ENCODE measurements at places on chromosomes 12 and 14.

DNA sequence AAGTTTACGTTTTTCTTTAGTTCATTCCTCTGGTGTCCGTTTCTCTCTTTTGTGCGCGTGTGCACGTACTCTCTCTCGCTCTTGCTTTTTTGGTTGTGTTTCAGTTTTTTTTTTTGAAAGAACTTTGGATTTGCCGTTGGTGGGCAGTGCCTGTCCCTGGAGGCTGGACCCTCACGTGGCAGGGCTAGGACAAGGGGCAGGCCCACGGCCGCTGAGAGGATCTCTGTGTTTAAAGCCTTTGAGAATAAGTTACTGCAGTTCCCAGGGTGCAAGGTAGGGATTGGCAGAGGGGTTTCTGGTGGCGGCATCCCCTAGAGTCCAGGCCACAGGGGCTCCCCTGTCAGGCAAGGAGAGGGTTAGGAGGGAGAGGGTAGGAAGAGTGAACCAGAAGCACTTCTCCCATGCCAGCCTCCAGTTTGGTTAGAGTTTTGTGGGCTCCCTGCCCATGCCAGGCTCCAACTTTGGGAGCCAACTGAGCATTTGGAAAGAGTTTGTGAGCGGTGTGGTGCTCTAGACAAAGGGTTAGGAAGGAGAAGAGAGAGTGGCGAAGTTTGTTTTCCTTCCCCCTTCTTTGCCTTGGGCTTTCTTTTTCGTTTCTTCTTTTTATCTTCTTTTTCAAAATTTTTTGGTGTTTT is 30.5 kb downstream of the ZFHX2 start:
- DNase-seq = no peak

GRCh38 chr12:54970741-54971140 is 13.8 kb downstream of the TESPA1 start:
- DNase-seq = no peak

DNA sequence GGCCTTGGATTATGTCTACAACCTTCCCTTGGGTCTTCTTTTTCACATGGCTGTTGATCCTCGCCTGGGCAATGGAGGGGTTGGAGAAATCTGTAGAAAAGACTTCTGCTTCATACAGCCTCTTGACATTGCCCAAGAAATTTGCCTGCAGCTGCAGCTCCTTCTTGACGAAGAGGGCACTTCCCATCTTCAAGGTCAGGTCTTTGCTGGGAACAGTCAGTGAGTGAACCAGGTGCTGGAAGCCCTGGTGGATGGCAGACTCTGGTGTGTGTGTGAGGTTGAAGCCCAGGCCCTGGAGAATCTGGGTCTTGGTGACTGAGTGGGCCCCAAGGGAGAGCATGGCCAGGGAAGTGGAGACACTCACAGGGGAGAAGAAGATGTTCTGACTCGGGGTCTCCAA is 6.7 kb downstream of the SERPINA9 start:
- no peak for DNase-seq

DNA sequence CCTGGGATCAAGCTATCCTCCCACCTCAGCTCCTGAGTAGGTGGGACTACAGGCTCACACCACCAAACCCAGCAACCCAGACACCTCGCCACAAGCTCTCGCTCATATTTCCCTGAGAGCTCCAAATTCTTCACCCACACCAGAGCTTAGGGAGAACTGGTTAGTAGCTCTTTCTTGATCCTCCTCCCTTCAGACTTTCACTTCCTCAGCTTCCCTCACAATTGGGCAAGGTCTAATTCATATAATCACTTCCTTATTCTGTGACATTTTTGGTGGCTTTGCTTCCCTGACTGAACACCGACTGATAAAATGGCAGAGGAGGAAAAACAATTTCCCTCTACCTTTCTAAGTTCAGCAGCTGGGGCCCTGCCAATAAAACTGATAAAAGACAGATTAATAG is 88.5 kb downstream of the GXYLT1 start:
- DNase-seq = no peak

DNA sequence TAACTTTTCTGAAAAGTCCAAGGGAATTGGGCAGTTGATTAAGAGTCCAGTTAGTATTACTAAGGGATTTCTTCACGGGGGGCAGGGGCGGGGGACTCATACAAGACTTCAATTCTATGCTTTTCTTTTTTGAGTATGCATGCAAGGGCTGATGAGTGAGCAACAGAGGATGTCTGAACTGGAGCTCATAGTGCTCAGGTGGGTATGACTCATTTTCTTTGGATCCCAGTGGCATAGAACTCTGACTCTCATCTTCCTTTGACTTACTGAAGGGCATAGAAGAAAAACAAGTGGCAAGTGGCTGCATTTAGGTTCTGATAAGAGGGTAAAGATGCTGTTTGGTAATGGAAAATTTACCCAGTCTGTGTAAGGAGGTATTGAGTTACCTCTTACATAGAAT is 749.2 kb downstream of the NOVA1 start:
- no peak for DNase-seq

GRCh38 chr12:107666009-107666408 is 19.6 kb upstream of the PWP1 start:
- no peak for DNase-seq

DNA sequence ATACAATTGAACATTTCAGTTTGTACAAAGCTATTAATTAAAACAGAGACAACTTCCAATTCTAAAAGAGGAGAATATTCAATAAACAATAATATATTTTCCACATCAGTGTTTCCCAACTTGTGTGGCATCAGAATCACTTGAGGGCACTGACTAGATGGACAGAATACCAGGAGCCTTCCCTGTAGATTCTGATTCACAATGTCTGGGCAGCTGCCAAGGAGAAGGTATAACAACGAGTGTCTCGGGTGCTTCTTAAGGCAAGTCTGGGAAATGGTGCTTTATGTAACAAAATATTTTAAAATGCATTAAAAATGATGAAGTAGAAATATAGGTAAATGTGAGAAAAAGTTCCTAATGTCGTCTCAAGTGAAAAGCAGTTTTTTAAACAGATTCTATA is 26.2 kb downstream of the GALC start:
- DNase-seq = no peak

GRCh38 chr12:107042801-107043200 is 50.5 kb downstream of the CRY1 start:
- no peak for DNase-seq

GRCh38 chr12:128224226-128224625 is 42.7 kb upstream of the TMEM132C start:
- DNase-seq = no peak

DNA sequence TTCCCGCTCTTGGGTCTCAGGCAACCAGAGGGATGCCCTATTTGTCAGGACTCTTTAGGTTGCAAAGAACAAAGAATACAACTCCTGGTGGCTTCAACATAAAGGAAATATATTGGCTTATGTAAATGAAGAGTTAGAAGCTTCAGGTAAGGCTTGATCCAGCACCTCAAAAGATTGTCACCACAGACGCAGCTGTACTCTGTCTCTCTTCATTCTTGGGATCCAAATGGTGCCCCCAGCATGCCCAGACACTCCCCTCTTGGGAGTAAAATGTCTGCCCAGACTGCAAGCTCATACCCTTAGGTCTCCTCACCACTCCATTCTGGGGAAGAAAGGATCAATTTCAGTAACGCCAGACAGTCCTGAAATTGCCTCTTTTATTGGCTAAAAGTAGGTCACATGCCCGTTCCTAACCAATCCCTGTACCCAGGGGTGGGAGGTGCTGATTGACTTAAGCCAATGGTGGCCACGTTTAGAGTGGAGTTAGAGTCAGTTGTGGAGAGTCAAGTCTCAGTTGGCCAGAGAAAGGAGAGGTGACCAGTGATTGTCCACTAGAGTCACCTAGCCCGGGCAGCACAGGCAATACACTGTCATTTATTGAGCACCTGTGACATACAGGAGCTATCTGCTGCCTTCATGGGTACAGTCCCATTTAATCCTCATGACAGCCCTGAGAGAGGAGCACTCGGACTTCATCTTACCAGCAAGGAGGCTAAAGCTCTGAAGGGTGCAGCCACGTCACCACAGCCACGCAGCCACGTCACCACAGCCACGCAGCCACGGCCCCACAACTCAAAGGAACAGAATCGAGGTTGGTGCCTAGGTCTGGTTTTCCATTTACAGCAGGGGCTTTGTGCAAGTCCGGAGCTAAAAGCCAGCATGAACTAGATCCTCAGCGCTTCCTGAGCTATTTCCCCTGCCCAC is 19.7 kb upstream of the BEGAIN start:
- no peak for DNase-seq

GRCh38 chr12:39427360-39427808 is 15.5 kb downstream of the KIF21A start:
- DNase-seq = no peak

DNA sequence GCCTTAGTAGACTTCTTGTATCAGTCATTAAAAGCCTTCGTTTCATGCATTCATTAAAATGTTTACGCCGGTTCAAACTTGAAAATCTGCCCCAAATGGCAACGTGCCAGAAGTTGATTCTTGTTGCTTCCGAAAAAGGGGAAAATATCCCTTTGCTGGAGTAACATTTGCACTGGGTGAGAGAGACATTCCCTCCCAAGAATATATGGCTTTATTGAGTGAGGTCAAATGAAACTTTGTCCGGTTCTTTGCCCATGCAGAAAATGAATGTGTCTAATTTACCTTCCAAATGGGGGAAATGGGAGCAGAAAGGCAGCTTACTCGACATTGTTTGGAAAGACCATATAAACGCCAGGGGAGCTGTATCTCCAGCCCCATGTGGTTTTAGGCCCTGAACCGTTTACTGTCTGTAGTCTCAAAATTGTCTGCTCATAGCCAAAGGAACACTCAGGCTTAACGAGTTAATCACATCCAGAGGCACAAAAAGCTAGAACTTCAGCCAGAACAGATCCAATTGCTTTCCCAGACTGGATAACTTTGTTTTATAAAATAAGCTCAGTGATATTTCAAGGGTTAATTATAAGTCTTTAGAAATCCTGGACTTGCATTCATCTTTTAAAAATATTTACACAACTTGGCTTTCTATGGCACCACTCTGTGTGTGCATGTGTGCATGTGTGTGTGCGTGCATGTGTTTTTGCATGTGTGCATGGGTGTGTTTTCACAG is 2.9 kb upstream of the EMP1 start:
- DNase-seq = no peak

DNA sequence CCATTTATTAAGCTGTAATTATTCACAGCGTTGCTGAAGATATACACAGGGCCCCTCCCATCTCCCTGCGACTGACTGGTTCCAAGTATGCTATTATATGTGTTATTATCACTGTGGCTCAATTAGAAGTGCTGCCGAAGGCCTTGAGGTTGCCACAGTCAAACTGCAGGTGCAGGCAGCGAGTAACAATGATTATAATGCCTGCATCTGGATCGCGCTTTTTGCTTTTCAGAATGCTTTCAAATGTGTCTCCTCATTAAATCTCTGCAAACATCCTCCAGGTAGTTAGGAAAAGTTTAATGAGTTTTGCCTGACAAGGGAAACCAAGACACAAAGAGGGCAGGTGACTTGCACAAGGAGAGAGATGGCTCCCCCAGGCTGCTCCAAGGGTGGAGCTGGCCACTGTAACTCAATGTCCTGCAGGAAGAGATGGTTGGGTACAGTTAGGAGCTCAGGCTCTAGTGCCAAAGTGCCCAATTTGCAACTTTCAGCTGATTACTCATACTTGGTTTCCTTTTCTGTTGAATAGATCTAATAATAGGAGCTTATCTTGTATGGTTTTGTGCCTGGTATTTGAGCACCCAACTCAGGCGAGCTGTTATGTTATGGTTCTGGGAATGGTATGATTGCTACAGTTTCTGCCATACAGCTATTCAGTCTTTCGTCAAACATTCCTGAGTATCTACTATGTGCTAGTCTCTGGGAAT is 1.7 kb upstream of the SYNE3 start:
- DNase-seq = no peak

DNA sequence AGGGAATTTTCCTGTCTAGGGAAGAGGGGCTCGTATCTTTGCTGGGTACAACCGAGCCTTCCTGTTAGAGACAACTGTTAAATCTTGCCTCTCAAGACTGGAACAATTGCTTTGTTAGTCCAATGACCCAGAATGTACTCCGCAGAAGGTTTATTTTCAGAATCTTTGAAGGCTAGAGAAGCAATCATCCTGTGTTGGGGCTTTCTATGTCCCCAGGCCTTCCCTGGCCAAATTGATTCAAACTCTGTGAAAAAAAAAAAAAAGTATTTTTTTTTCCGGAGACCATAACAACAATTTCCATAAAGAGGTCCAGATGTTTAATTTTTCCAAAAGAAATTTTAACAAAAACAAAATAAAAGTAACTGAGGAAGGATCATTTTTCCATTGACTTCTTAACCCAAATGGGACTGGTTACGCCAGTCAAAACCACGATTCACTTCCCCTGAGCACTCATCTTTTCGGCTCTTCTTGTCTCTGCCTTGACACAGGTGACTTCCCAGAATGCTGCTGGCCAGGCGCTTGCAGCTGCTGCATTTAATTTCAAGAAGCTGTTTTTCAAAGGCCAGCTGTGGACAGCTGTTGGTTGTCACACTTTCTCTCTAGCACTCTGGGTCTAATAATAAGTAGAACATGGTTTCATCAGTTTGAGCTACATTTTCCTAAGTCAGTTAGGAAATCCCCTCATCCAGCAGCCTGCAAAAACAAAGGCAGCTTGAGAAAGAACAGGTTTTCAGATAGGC is 81.6 kb upstream of the MANSC4 start:
- DNase-seq = no peak

- DNase-seq = no peak
Observed at GRCh38 chr12:44858226-44858855, 17.8 kb downstream of the NELL2 start.

GRCh38 chr14:104001003-104001402 is 58.7 kb upstream of the RD3L start:
- no peak for DNase-seq

DNA sequence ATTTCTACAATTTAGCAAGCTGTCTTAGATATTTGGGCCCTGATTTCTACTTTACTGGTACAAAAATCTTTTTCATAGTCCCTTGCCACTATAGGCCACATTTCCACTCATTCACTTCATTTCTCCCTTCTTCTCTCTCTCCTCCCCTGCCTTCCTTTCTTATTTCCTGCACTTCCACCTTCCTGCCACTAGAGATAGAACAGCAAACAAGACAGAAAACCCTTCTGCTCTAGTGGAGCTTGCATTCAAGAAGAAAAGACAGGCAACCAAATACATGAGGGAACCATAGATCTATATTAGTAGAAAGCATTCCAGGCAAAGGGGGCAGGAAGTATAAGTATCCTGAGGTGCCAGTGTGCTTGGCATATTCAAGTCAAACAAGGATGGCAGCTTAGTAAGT is 623.5 kb downstream of the FLRT2 start:
- no peak for DNase-seq

DNA sequence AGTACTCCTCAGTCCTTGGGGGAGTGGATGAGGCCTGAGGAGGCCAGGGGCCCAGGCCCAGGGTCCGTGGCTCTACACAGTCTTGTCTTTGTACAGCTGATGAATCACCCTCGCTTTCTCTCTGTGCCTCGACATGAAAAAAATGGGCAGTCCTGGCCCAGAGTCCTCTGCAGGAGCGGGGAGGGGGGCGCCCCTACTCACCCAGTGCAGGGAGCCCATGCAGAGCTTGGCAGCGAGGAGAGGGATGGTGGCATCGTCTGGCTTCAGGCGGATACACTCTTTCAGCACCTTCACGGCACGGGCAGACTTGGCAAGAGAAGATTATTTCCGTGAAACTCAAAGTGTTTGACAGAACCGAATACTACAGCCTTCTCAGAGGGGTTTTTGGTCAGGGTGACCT is 159.3 kb downstream of the TTC7B start:
- no peak for DNase-seq
